ENCODE measurements at places on chromosomes 13 and 19.

GRCh38 chr13:113465300-113465699 lies 12.0 kb upstream of the ADPRHL1 start:
- DNase-seq = no peak

DNA sequence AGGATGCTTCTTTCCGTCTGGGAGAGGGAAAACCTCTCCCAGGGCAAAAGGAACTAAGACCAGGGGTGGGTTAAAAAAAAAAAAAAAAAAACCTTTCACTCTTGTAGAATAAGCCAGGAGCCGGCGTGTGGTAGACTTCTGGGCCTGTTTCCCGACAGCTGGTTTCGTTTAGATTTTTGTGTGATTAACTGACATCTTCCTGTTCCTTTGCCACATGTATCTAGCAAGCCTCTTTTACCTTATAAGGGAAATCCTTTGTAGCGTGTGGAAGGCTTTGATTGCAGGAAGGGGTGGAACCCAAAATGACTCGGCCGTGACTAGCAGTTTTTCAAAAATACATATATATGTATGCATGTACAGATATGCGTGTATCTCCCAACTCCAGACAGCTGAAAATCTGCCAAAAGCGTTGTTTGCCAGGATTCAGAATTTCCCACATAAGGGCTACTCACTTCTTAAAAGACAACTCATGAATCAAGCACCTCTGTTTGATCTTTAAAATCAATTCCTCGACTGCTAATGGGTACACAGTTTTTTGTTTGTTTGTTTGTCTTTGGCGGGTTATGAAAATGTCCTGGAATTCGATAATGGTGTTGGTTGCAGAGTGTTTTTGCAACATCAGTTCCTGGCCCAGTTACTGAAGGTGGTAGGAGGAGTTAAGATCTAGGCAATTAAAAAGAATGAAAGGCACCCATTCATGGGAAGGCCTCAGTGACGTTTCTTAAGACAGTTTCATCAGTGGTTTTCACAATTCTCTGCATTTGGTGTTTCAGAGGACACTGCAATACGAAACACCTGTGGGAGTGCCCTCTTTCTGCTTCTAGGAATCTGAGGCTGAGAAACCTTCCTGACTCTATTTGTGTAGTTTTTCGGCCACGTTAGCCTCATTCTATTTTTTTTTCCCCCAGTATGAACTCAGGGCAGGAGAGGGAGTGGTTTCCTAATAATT lies 2.7 kb downstream of the TPM4 start:
- no peak for DNase-seq

GRCh38 chr13:99681695-99682094 lies 180.4 kb downstream of the TM9SF2 start:
- DNase-seq = no peak

- no peak for DNase-seq
Measured at GRCh38 chr13:110251193-110251819, 55.7 kb downstream of the COL4A1 start.
